ENCODE measurements at places on chromosomes 11 and 22.

GRCh38 chr11:119635041-119635740 is 93.8 kb downstream of the NECTIN1 start:
- DNase-seq = no peak

DNA sequence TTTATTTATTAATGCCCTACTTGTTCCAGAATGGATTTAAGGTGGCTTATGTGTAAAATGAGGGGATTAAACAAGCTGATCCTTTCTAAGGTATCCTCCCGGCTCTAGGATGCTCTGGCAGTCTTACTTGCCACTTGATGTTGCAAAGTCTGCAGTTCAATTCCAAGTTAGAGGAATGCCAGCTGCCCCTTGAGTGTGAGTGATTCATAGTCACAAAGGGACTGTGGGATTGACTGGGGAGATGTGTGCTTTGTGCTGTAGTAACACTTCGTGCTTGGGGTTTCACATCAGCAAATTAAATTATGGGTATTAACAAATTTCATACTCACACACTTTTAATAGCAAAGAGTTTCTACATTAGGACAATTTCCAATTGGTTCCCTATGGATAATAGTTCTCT is 550.8 kb upstream of the CADM1 start:
- DNase-seq = no peak

DNA sequence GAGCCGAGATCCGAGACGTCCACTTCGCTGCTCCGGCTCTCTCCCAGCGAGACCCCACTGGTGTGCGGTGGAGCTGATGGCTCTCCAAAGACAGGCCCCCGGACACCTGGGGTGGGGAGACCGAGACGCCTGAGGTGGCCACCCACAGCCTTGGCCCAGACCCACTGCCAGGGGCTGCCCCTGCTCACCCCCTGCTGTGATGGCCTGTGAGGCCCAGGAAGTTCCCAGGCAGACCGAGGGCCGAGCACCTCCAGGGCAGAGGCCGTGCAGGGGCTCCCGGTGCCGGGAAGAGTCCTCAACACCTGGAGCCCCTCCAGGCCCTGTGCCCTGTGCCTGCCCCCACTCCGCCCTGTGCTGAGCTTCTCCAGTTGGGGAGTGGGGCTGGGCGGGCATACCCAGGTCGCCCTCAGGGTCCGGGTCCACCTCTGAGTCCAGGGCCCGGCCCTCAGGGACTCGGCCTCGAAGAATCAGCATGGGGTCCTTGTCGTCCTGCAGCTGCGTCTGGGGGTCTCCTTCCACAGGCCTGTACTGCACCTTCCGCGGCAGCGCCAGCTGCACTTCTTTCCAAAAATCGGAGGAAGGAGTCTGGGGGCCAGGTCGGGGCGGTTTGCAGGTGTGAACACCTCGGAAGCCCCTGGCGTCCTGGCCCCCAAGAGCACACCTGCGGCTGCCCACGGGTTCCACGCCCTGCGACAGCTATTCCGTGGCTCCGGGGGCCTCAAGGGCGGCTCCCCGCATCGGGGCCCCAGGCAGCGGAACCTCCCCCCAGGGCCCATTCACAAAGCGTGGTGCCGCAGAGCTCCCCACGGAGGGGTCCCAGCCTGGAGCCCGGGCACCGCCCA is 8.6 kb downstream of the SIGIRR start:
- DNase-seq = no peak

GRCh38 chr22:23363683-23364082 is 183.4 kb downstream of the BCR start:
- no peak for DNase-seq

DNA sequence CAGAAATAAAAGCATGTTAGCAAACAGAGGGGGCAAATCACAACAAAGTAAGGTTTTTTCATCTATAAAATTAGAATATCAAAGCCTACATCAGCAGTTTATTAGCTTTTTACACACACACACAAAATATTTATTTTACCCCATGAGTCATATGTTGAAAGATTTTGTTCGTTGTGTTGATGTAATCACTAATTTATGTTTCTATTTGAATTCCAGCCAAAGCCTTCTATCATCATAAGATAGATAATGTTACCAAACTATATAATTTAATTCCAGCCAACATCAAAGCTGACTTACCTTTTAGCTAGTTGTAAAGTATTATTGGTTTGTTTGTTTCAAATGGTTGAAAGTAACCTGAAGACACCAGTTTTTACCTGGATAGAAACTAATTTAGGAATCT is 458.0 kb upstream of the ARHGAP42 start:
- DNase-seq = no peak

DNA sequence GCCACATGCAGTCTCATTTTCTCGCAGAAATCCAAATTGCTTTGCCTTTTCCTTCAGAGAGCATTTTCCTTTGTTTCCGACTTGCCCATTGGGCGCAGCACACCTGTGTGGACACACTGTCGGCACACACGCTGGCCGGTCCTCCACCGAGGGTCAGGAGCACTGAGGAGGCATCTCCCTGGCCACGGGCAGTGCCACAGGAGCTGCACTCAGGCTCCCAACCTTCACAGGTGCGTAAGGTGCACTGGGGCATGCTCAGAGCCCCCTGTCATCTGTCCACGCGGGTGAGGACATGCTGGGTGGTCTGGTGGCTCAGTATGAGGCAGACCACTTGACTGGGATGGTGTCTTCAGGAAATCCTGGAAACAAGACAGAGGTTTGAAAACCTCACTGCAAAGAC is 779.1 kb downstream of the BRD1 start:
- no peak for DNase-seq

DNA sequence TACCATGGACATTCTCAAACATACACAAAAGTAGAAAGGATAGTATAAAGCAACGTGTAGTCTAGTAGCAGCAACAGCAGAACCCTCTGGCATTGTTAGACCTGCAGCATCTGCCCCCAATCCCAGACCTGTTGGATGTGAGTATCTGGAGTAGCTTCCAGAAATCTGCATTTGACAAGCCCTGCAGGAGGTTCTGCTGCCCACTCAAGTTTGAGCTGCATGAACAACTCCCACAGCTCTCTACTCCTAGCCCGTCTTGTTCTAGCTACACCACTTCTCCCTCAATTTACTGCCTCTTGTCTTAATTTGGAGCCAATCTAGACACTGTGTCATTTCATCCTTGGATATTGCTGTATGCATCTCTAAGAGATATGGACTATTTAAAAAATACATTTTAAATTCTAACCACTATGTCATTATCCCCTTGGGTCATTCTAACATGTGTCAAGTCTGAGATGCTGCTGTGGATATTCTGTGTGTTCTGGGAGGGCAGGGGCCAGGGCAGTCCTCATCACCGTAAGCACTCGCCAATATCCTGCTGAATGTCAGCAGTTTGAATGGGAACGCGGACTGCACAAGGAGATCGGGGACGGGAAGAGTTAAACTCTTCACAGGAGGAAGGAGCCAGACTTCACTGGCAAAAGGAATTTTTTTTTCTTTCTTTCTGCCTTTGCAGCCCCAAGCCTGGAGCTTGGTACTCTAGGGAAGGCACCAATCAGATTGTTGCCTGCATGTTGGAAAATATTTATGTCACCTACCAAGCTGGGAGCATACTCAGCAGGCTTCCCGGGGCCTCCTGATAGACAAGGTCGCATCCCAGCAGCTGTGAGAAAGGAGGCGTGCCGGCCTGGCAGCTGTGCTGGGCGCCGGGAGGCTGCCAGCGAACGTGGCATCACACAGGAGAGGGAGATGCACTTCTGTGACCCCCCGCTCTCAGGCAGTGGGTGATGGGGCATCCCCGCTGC is 429.0 kb downstream of the MIAT start:
- no peak for DNase-seq

GRCh38 chr11:83034673-83035014 is 37.1 kb downstream of the RAB30 start:
- no peak for DNase-seq

GRCh38 chr11:112932593-112932992 is 28.6 kb upstream of the NCAM1 start:
- no peak for DNase-seq

GRCh38 chr11:101949680-101950220 is 33.4 kb upstream of the ANGPTL5 start:
- no peak for DNase-seq

GRCh38 chr11:114077482-114078305 is 18.2 kb downstream of the ZBTB16 start:
- DNase-seq = no peak

DNA sequence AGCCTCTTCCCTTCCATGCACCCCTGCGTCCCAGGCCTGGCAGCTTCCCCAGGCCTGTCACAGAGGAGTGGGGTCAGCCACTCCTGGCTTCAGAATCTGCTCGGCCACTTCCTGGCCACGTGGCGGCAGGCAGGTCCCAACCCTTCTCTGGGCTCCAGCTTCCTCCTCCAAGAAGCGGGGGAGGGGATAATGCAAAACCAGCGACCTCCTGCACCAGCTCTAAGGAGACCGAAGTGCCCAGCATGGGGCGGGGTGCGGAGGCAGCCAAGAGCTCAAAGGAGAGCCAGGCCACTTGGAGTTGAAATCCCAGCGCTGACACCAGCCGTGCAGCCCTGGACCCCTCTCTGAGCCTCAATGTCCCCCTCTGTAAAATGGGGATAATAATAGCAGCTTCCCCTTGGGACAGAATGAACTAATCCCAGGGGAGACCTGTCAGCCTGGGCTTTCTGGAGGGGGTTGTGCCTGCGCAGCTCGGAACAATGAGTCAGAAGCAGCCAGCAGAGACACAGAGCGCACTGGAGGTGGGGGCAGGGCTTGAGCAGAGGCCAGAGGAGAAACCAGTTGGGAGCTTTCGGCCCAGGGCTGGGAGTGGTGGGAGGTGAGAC is 22.8 kb upstream of the PICK1 start:
- no peak for DNase-seq

DNA sequence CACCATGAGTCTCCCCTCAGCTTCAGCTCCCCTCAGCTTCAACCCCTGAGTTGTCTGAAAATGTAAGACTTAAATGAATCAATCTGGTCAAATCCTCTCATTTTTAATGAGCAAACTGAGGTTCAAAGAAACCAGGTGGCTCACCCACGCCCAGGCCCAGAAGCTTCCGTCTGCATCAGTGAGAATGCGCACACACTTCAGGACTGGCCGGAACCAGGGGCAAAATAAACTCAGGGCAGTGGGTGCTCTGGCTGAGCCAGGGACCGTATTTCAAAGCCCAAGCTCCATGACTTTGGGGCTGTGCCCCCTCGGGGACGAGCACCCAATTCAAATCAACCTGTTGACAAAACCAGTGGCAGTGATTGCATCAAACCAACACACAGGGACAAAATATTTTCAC is 3.1 kb downstream of the SULT4A1 start:
- DNase-seq = no peak

- no peak for DNase-seq
Measured at GRCh38 chr22:40718250-40719204, 39.2 kb downstream of the MCHR1 start.
